ENCODE measurements at places on chromosomes 2 and 18.

DNA sequence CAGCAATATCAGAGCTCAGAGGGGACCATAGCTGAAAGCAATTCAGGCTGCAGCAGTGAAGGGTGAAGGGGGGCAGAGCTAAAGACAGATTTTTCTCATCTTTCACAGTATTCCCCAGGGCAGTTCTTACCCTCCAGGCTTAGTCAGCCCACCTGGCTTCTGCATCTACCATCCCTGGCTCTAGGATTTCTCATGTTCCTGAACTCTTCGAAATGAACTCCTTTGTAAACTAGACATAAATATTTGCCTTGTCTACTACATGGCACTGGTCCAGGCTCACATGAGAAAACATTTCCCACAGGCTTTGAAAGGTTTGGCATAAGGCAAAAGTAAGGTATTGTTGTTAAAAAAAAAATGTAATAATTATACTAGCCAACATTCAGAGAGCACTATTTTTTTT lies 23.6 kb upstream of the NEB start:
- no peak for DNase-seq
- peaks cover 2% of the 10 kb centered on the region for H3K36me3 ChIP-seq
- H3K4me3 ChIP-seq = no peak overlapping the region
- no peaks in the 10 kb centered on the region for H3K4me1 ChIP-seq
- no peaks in the 10 kb centered on the region for H3K27me3 ChIP-seq
- H3K27ac ChIP-seq = no peak overlapping the region

DNA sequence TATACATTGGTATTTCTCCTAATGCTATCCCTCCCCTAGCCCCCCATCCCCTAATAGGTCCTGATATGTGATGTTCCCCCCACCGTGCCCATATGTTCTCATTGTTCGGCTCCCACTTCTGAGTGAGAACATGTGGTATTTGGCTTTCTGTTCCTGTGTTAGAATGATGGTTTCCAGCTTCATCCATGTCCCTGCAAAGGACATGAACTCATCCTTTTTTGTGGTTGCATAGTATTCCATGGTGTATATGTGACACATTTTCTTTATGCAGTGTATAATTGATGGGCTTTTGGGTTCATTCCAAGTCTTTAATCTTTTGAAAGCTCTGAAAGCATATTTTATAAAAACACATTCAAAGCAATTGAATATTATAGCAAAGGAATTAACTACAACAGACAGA lies 1169.4 kb upstream of the ZEB2 start:
- H3K4me3 ChIP-seq = no peak overlapping the region
- no peak overlapping the region for H3K27ac ChIP-seq
- no peak for DNase-seq
- H3K36me3 ChIP-seq = no peaks in the 10 kb centered on the region
- no peaks in the 10 kb centered on the region for H3K4me1 ChIP-seq
- H3K27me3 ChIP-seq = no peaks in the 10 kb centered on the region

DNA sequence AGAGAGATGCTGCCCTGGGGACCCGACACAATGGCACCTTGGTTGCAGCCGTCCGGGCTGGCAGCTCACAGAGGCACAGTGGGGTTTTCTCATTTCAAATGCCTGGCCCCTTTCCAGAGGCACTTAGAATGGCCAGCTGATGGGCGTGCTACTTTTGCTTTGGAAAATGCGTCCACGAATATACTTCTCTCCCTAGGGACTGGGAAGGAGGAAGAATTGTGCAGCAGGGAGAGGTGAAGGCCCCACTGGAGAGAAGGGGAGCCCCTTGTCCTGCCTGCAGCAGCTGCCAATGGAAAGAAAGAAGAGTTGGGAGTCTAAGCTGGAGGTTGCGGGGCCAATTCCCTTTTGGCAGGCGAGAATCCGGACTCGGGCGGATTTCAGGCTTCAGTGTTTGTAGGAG lies 1.1 kb upstream of the MAL start:
- no peaks in the 10 kb centered on the region for H3K27me3 ChIP-seq
- peaks cover 58% of the 10 kb centered on the region for H3K4me1 ChIP-seq
- no peak for DNase-seq
- H3K36me3 ChIP-seq = peaks cover 8% of the 10 kb centered on the region
- H3K4me3 ChIP-seq = peak overlapping the region; percentile 71
- no peak overlapping the region for H3K27ac ChIP-seq

- H3K4me1 ChIP-seq = no peaks in the 10 kb centered on the region
- no peak overlapping the region for H3K27ac ChIP-seq
- H3K27me3 ChIP-seq = no peaks in the 10 kb centered on the region
- no peak overlapping the region for H3K4me3 ChIP-seq
- H3K36me3 ChIP-seq = no peaks in the 10 kb centered on the region
Observed at GRCh38 chr2:215606219-215606618, 170.4 kb upstream of the FN1 start.

Data from activated CD4-positive, alpha-beta memory T cell treated with anti-CD3 and anti-CD28 coated beads for 36 hours (primary cell).